Fibroblast of skin of abdomen (primary cell): ENCODE measurements at places on chromosomes 1 and 21.

DNA sequence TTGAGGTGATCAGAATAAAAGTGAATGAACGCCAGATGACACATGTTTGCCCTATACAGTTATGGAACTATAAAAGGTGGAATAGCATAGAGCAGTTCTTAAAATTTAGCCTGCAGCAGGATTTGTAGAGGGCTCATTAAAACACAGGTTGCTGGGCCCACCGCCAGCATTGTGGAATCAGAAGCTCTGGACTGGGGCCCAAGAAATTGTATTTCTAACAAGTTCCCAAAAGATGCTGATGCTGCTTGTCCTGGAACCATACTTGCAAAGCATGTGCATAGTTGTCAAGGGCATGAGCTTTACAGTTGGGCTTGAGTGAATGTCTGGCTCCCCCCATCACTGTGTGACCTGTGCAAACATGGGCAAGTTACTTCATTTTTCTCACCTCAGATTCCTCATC is 37.5 kb upstream of the LRRC53 start:
- no peak for DNase-seq

GRCh38 chr1:1420654-1421141 is 378 bp downstream of the ANKRD65 start:
- DNase-seq: no peak

- DNase-seq: no peak
These were observed 253.3 kb downstream of the DUSP10 start for GRCh38 chr1:221488550-221488949.

DNA sequence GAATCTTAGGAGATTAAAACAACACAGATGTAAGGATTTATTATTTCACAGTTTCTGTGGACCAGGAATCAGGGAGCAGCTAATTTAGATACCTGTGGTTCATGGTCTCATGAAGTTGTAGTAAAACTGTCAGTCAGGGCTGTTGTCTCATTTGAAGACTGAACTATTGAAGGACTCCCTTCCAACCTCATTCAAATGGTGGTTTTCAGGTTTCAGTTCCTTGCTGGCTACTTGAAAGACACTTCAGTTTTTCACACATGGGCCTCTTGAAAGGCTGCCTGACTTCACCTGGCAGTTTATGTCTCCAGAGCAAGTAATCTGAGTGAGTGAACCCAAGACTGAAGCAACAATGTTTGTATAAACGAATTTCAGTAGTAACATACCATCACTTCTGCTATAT is 915.9 kb downstream of the PLA2G4A start:
- DNase-seq: no peak

DNA sequence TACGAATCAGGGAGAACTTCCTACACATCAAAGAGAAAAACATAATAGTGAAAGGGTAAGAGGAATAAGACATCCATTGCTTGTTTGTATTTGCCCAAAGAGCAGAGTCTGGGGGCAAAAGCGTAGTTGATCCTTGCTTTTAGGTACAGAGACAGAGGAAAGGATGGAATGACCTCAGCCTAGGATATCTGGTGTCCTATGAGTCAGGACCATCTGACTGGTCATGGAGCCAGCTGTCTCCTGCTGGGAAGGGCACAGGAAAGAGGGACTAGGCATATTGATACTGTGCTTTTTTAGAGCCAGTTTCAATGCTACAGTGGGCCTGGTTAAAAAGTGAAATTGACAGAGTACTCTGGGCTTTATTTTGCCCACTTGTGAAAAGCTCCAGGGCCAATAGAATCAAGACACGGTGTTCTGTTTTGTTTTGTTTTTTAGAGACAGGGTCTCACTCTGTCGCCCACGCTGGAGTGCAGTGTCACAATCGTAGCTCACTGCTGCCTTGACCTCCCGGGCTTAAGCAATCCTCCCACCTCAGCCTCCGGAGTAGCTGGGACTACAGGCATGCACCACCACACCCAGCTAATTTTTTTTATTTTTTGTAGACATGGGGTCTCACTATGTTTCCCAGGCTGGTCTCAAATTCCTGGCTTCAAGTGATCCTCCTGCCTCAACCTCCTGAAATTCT is 3.2 kb downstream of the PLEKHO1 start:
- peak; percentile 55 for DNase-seq

DNA sequence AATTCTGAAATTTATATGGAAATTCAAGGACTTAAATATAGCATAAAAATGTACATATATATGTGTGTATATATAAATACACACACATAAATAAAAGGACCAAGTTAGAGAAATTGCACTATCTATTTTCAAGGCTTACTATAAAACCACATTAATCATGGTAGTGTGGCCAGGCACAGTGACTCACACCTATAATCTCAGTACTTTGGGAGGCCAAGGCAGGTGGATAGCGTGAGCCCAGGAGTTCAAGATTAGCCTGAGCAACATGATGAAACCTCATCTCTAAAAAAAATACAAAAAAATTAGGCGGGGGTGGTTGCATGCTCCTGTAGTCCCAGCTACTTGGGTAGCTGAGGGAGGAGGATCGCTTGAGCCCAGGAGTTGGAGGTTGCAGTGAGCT is 171.4 kb upstream of the GORAB start:
- no peak for DNase-seq

GRCh38 chr21:36927719-36928117 is 38.8 kb downstream of the HLCS start:
- peak; percentile 94 for DNase-seq

GRCh38 chr1:12406211-12407021 is 176.6 kb downstream of the VPS13D start:
- DNase-seq: peak; percentile 67

DNA sequence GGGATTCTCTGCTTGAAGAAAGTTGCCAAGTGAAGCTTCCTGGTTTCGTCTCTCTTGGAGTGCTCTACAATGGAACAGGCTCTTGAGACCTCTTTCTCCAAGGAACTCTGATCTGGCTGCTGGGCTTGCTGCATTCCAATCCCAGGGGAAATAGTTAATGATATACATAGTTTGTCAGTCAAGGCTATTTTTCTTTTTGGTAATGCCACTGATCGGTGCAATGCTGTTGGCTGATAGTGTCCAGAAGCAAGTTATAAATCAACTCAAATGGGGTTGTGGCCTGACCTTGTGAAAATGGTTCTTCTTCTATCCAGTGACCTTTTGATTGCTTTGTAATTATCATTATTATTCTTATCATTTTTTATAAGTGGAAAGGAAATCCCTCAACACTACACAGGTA is 48.4 kb upstream of the TNFSF18 start:
- no peak for DNase-seq

DNA sequence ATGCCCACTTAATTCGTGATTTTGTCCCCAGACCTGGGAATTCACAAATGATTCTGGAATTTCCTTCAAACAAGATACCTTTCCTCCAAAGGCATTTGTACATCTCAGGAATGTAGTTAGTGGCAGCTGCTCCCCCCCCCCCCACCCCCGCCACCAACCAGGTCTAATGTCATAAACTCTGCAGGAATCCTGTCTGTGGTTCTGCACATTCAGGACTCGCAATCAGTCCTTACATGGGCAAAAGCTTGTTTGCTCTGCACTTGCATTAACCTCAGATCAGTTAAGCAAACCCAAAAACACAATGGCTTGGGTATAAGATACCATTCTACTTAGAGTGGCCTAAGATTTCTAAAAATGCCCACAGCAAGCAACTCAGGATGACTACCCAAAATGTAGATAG is 143.8 kb downstream of the TGFB2 start:
- peak; percentile 81 for DNase-seq

- DNase-seq: no peak
These were observed 18.6 kb downstream of the POU2F1 start for GRCh38 chr1:167239257-167239656.

DNA sequence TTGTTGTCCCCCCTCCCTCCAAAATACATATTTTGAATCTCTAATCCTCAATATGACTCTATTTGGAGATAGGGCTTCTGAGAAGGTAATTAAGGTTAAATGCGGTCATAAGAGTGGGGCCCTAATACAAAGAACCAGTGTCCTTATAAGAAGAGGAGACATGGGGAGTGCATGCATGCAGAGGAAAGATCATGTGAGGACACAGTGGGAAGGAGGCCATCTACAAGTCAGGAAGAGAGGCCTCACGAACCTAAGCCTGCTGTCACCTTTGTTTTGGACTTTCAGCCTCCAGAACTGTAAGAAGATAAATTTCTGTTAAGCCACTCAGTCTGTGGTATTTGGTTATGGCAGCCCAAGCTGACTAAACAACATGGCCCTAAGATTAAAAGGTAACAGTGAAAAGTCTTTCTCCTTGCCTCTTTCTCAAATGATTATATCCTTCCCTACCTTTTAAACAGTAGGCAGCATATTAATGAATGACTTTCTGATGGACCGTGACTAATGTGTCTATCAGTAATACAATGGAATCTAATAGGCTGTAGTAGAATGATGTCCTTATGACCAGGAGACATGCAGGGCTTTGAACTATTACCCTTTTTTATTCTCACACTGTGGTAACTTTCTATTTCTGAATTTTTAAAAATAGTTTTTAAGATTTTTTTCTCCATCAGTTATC is 40.6 kb upstream of the ST6GALNAC3 start:
- DNase-seq: no peak

GRCh38 chr21:36512971-36513370 is 33.0 kb upstream of the CLDN14 start:
- DNase-seq: no peak

GRCh38 chr1:11948822-11949458 is 14.4 kb downstream of the PLOD1 start:
- no peak for DNase-seq

DNA sequence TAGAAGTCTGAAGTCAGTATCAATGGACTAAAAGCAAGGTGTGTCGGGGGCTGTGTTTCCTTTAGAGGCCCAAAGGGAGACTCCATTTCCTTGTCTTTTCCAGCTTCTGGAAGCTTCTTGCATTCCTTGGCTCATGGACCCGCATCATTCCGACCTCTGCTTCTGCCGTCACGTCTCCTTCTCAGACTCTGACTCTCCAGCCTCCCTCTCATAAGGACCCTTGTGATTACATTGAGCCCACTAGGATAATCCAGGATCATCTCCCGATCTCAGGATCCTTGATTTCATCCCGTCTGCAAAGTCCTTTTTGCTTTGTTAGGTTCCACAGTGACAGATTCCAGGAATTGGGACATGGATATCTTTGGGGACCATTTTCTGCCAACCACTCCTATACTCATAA is 265.8 kb upstream of the CSF3R start:
- no peak for DNase-seq

- no peak for DNase-seq
These were observed 1.1 kb downstream of the RHBDL2 start for GRCh38 chr1:38940339-38941047.

DNA sequence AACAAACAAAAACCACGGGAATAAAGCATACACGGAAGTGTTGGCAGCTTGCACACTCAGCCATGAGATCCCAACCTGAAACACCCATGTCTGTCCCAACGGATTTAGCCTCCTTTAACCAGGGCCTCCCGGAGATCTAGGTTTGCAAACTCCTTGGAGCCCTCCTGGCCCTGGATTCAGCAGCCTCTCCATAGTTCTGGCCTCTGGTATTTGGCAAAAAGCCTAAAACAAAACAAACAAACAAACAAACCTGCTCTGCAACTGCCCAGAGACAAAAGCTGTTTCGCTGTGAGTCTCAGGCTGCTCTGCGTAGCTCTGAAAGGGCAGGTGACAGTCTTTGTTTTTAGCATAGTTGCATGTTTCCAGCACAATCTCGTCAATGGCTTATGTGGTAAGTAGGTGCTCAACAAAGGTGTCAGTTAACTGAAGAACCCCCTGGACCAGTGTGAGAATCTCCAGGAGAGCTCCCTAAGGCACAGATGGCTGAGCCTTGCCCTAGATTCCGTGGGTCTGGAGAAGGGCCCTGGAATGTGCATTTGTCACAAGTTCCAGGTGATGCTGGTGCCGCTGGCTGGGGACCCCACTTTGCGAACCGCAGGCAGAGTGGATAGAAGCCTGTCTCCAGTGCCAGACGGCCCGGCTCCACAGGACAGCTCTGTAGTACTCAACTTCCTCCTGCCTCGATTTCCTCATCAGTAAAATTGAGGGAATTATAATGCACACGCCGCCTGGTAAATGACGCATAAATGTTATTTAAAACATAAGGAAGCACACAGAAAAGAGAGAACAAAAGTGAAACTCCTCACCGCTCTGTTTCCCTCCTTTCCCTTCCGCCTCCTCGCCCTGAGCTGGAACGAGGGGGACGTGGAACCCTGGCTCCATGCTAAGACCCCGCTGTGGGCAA is 86.2 kb downstream of the RIPK4 start:
- DNase-seq: no peak

GRCh38 chr1:178625695-178626094 is 99.3 kb upstream of the RALGPS2 start:
- peak; percentile 37 for DNase-seq

DNA sequence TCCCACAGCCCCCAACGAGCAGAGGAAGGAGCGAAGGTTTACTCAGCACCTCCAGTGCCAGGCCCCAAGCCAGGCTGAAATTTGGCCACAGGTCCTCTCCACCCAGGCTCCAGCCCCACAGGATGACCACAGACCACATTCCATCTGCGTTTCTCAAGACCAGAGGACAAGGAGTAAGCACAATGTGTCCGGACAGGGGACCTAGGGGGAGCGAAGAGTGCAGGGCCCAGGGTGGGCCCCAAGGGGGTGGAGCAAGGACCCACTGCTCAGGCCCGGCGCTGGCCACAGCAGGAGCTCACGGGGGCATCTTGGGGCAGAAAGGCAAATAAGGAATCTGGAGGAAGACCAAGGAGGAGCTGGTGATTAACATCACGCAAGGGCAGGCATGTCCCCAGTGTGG is 100.5 kb downstream of the NPHP4 start:
- DNase-seq: no peak

- DNase-seq: no peak
These were observed 3.9 kb downstream of the ARHGEF2 start for GRCh38 chr1:155974208-155975115.

DNA sequence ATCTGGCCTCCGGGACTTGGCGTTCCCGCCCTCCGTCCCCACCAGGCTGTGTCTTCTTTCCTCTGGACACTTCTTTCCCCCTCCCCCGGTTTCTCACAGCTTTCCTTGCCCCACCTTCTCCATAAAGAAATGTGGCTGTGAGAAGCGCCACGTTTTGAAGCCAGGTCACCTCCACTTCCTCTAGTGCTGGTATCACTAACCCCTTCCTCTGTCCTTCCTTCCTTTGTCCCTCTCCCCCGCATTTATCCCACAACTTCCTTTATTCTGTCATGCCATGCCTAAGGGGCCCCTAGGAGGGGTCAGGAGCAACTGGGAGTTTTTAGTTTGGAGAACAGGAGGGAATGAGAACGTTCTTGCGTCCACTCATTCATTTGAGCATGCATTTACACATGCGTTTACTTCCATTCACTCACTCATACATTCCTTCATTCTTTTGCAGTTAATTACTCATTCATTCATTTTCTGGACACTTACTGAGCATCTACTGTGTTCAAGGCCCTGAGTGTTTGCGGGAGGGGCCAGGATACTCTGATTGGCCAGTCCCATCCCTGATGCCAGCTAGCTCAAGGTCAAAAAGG is 5.0 kb upstream of the ACOT11 start:
- DNase-seq: peak; percentile 42
